ENCODE measurements at places on chromosomes 3 and 15.

- no peak for DNase-seq
Measured at GRCh38 chr15:50556642-50557371, 10.3 kb upstream of the USP50 start.

- no peak for DNase-seq
Measured at GRCh38 chr3:37885814-37886213, 24.1 kb downstream of the CTDSPL start.

- no peak for DNase-seq
Measured at GRCh38 chr3:14768182-14768790, 50.5 kb upstream of the FGD5 start.

DNA sequence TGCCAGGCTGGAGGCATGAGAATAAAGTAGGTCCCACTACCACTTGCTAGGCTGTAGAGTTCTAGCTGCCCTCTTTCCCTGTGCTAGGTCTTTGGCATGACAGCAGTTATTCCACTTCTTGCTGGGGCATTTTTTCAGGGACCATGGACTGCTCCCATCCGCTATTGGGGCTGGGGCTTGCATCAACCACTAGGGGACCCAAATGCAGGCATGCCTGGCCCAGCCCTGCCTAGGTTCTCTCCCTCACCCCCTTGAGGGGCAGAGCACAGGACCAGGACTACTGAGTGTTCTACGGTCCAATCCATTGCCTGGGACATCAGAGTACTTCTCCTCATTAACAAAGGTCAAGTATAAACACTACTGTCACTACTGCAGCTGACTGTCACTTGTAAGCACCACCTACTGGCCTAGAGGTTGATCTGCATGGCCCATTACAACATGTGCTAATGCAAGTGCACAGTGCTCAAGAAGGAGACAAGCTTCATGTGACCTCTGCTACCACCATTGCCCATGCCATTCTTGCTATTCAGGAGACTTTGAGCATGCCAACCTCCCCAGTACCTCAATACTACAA lies 270.5 kb downstream of the MBNL1 start:
- DNase-seq = no peak

DNA sequence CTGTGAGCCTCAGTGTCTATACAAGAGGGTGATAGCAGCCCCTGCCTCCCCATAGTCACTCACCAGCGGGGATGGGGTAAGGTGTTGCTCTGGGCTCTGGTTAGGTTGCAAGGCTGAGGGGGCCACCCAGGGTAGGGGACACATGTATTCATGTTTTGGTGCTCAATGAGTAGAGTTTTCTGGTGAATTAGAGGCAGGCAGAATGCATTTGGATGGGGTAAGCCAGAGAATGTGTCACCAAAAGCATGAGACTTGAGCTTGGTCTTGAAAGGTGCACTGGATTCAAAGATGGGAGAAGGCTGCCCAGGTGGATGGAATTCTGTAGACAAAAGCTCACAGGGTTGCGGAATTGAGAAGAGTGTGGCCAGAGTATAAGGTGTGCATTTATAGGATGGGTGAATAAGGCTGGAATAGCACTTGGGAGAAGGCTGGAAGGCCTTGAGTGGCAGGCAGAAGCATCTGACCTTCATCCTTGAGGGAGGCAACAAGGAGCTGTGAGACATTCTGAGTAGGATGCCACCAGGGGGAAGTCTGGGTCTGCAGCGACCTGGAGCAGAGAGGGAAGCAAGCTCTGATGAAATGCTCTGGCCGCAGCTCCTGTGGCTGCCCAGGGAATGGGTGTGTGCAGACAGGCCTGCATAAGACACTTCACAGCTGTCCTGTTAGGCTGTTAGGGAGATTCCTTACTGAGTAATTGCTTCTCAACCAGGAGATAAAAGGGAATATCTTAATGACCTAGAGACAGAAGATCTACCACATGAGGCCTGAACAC lies 149.6 kb downstream of the CHDH start:
- DNase-seq = no peak

DNA sequence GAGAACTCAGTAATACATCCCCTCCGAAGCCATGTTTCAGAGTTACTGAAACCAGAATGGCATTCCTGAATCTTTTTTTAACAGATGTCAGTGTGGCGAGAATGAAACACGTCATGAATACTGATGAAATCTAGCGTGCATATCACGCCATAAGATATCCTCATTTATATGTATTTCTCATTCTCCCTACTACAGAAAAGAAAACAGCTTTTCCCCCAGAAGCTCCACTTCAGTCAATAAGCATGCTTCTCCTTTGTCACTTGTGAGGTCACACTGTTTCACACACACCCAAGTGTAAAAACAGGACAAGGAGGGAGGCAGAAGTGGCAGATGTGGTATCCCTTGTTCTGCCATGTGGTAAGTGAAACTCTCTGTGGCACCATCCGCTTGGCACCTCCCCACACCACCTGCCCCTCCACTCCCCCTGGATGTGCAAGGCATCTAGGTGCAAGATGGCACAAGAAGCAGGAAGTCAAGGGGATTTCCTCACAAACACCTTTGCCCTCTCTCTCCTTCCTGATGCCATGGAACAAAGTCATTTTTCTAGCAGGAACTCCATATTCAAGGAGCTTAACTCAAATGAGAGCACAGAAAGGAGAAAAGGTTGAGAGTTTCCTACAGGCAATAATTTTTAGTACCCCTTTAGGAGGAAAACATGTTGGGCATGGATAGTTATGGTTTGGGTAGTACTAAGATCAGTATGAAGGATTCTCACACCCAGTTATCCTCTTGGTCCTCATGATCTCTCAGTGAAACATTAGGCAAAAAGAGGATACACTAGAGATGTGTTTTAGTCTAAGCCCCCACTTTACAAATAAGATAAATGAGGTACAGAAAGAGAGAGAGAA lies 47.5 kb upstream of the FRMD4B start:
- no peak for DNase-seq

- DNase-seq = no peak
Measured at GRCh38 chr3:45704301-45704943, 15.2 kb downstream of the SACM1L start.

DNA sequence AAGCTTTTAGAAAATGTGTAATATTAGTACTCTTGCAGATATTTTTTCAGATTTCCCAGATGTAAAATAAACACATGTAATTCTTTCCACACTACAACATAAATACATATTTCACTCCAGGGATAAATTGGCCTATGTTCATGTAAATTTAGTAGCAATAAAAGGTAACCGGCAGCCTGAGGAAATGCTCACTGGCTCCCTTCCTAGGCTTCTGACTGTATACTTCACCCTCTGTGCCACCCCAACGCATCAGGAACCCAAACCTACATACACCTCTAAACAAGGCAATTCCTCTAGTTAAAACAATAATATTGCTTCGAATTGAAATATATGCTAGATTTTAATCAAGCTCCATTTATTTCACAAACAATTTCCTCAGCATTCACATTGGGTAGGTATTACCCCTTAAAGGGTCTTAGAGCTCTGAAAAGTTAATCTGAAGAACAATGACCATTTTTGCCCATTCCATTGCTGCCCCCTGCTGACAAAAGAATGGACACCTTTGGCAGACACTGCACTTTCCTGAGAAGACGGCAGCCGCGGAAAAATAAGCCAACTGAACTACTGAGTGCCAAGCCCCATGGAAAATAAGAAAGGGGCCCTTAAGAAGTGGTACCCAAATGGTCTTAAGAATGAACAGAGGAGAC lies 212.5 kb downstream of the OSBPL10 start:
- DNase-seq = peak; percentile 34

GRCh38 chr15:76994496-76994895 lies 430 bp upstream of the PSTPIP1 start:
- DNase-seq = no peak

- no peak for DNase-seq
Measured at GRCh38 chr3:36457667-36458066, 77.4 kb downstream of the STAC start.

DNA sequence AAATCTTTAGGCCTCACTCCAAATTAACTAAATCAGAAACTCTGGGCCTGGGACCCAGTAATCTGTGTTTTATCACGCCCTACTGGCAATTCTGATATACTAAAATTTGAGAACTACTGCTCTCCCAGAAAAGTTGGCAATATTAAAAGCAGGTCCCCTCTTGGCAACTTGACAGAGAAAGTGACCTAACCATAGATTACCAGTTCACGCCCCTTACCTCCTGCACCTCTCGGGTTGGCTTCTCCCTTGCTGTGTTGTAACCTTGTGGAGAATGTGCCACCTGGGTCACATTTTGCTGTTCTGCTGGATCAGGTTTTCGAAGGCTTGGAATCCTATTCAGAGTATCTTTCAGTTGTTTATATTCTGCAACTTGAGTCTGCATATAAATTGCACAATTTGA lies 59.1 kb downstream of the GOLIM4 start:
- DNase-seq = no peak

DNA sequence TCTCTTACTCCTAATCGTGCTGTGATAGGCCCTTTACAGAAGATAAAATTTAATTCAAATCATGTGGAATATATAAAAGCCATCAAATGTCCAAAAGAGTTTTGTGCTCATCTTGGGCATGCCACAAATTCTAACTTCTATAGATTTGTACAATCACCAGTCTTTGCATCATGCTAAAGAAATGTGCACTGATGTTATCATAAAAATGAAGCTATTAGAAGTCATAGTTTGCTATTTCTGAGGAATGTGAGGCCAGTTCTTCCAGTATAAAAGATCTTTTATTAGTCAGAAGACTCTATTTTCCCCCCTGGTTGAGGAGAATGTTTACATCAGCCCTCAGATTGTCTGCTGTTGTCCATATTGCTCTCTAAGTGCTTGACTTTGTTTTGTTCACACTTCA lies 2.1 kb upstream of the ANXA2 start:
- no peak for DNase-seq

- no peak for DNase-seq
Measured at GRCh38 chr3:36679384-36680200, 84.8 kb downstream of the DCLK3 start.

DNA sequence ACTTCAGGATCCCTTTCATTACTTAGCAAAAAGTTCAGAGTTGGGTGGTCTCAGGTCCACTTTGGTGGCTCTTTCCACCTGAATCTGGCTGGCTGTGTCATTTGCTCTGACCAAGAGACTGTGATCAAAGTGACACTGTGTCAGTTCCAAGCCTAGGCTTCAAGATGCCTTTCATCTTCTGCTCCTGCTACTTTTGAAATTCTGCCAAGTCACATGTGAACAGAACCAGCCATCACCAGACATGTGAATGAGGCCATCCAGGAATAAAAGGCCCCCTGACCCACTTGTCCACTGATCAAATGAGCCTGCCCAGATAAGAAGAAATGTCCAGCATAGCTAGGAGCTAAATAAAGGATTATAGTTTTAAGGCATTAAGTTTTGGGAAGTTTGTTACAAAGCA lies 132.2 kb downstream of the OSBPL10 start:
- DNase-seq = no peak

- DNase-seq = peak; percentile 25
Measured at GRCh38 chr15:100438570-100438969, 90.2 kb downstream of the CERS3 start.

DNA sequence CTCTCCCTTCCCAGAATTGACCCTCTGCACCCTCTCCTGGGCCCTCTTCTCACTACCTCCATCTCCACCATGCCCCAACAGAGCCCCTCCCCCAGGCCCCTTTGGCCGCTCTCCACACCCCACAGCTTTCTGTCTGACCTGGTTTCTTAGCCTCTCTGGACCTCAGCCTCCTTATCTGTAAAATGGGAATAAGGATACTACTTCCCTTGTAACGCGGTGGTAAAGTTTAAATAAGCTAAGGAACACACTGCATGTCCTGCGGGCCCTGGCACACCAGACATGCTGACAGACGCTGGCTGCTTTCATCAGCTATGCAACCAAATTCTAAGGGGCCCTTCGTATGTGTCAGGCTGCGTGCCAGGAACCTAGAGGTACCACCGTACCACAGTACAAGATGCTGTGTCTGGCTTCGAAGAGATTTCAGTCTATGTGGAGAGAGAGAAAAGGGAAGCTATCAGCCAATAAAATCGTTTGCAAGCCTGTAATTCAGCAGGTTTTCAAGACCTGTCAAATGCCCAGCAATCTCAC lies 777 bp upstream of the SLC51A start:
- no peak for DNase-seq

- DNase-seq = no peak
Measured at GRCh38 chr3:58250093-58250707, 12.6 kb downstream of the ABHD6 start.

GRCh38 chr15:92636908-92637481 lies 18.6 kb downstream of the FAM174B start:
- DNase-seq = no peak

DNA sequence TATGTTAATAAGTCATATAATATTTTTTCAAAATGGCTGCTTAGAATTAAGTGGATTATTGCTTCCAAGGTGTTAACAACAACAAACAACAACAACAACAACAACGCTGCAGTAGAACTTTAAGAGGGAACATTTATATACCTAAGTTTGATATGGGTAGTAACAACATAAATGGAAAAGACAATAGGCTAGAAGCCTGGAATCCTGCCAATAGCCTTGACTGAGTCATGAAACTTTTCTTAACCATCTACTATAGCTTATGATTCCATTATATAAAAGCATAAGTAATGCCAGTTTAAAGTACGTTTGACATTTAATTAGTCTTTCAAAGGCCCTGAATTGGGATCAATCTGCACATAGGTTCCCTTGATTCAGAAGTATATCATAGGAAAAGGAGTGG lies 31.2 kb downstream of the SATB1 start:
- DNase-seq = no peak

GRCh38 chr3:106367496-106367895 lies 498.7 kb upstream of the CBLB start:
- DNase-seq = no peak

GRCh38 chr3:36211652-36211999 lies 168.7 kb upstream of the STAC start:
- no peak for DNase-seq

DNA sequence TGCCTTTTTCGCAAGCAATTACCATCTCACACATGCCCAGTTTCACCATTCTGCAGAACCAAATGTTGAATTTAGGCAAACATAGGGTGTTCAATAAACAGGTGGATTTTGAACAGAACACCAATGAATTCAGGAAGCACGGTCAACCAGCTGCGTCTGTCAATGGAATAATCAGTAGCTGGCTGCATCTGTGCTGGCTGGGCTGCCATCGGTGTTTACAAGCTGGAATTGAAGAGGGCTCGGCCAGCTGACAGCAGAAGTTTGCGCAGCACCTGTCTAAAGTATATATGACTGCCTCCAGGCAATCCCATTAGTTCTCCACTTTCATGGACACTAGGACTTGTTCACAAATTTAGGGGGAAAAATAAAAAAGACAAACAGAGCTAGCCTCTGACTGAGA lies 996.4 kb upstream of the CFAP20DC start:
- DNase-seq = no peak

DNA sequence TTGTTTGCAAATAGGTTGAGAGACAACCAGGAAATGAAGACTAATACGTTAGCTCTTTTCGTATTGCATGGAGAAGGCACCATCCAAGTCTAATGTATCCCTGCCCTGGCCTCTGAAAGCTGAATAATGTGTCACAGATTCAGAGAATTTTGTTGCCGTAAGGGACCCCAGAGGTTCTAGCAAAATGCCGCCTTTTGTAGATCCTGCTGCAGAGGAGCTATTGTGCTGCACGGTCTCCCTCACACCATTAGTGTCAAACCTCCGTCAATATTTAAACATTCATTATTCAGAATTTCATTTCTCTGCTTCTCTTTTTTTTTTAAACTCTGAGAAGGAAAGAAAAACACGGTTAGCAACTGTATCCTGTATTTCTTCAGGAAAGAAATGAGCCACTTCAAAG lies 238.7 kb downstream of the EPHB1 start:
- DNase-seq = no peak
